Right lobe of liver (tissue), 6 donors: ENCODE measurements at places on chromosomes 5 and 9.

- DNase-seq: no peak
Observed at GRCh38 chr5:143870871-143871632, 59.1 kb downstream of the HMHB1 start.

- DNase-seq: no peak
Observed at GRCh38 chr9:78539188-78539587, 242.3 kb downstream of the PSAT1 start.

GRCh38 chr9:6739218-6739617, 18.6 kb upstream of the KDM4C start:
- no peak for DNase-seq

GRCh38 chr5:3994628-3995027, 399.0 kb downstream of the IRX1 start:
- no peak for DNase-seq
